Fibroblast of lung (primary cell): ENCODE measurements at places on chromosomes 3 and 15. TPM values are rescaled to one million over a fixed set of nuclear protein-coding genes. Genes with fewer than 3 reads are reported as not detected.

PTPN9 gene
- 14.6 and 20.6 TPM in 2 replicates for total RNA-seq

UBAP1L gene
- 0.99 and 1.0 TPM in 2 replicates for total RNA-seq

MUSTN1 gene
- not detected in 2 replicates for total RNA-seq

TRAK1 gene
- total RNA-seq = 19.3 and 37.8 TPM in 2 replicates

PEX5L gene
- total RNA-seq = 0.51 and 5.9 TPM in 2 replicates

SETMAR gene
- 13.9 and 14.1 TPM in 2 replicates for total RNA-seq

CCDC9B gene
- 14.4 and 38.0 TPM in 2 replicates for total RNA-seq

CYP1A2 gene
- total RNA-seq = not detected in 2 replicates

ECE2 gene
- total RNA-seq = not detected in 2 replicates

SEMA3B gene
- total RNA-seq = 51.6 and 85.2 TPM in 2 replicates

TNFSF10 gene
- total RNA-seq = 1.5 and 4.3 TPM in 2 replicates

DUOXA1 gene
- not detected in 2 replicates for total RNA-seq

BFSP2 gene
- not detected in 2 replicates for total RNA-seq

TRAIP gene
- 0.77 and 2.0 TPM in 2 replicates for total RNA-seq

STRIT1 gene
- not detected in 2 replicates for total RNA-seq

ADAMTSL3 gene
- total RNA-seq = 0.17 and 0.26 TPM in 2 replicates

NLGN1 gene
- 2.1 TPM in 2 replicates for total RNA-seq

LRRN1 gene
- 0.26 and 0.33 TPM in 2 replicates for total RNA-seq

TMC3 gene
- not detected in 2 replicates for total RNA-seq

CLDN16 gene
- under 0.01 and 0.33 TPM in 2 replicates for total RNA-seq

P4HTM gene
- total RNA-seq = 33.4 and 46.7 TPM in 2 replicates

RTP3 gene
- total RNA-seq = not detected in 2 replicates

PPP1R14D gene
- not detected in 2 replicates for total RNA-seq

CYP11A1 gene
- 0.33 and 0.51 TPM in 2 replicates for total RNA-seq

GP9 gene
- total RNA-seq = not detected in 2 replicates

AMT gene
- 0.77 and 2.6 TPM in 2 replicates for total RNA-seq

ALG1L2 gene
- total RNA-seq = 0.50 TPM in 1 of 2 replicates, not detected in the other

FBXL2 gene
- total RNA-seq = 8.7 and 16.2 TPM in 2 replicates

GJD2 gene
- total RNA-seq = not detected in 2 replicates

RSRC1 gene
- 38.5 and 43.1 TPM in 2 replicates for total RNA-seq

GOLGA8Q gene
- 0.33 and 1.3 TPM in 2 replicates for total RNA-seq

CILP gene
- 0.17 and 0.26 TPM in 2 replicates for total RNA-seq

ZNF860 gene
- total RNA-seq = under 0.01 and 0.50 TPM in 2 replicates

ARPP21 gene
- not detected in 2 replicates for total RNA-seq

ITIH4 gene
- total RNA-seq = 2.6 TPM in 2 replicates

OCA2 gene
- not detected in 2 replicates for total RNA-seq

KIF23 gene
- total RNA-seq = 3.1 and 16.5 TPM in 2 replicates

CA12 gene
- total RNA-seq = 41.9 and 48.4 TPM in 2 replicates

PHLDB2 gene
- 43.4 and 47.9 TPM in 2 replicates for total RNA-seq

AKAP13 gene
- 41.1 and 68.4 TPM in 2 replicates for total RNA-seq

AQR gene
- 18.2 and 19.7 TPM in 2 replicates for total RNA-seq

MCF2L2 gene
- under 0.01 TPM in 2 replicates for total RNA-seq

CD80 gene
- under 0.01 TPM in 2 replicates for total RNA-seq

SLCO3A1 gene
- 7.7 and 8.1 TPM in 2 replicates for total RNA-seq

SI gene
- total RNA-seq = not detected in 2 replicates

MEF2A gene
- total RNA-seq = 14.9 and 24.6 TPM in 2 replicates

ITPKA gene
- total RNA-seq = 3.9 and 35.0 TPM in 2 replicates

BCHE gene
- 29.0 and 34.7 TPM in 2 replicates for total RNA-seq

CLASP2 gene
- total RNA-seq = 42.1 and 62.6 TPM in 2 replicates

PRKCD gene
- total RNA-seq = 1.0 and 3.8 TPM in 2 replicates

BSN gene
- total RNA-seq = under 0.01 TPM in 2 replicates
